ENCODE measurements at places on chromosomes 2 and 18. TPM values are rescaled to one million over a fixed set of nuclear protein-coding genes. Genes with fewer than 3 reads are reported as not detected.
A peak's percentile ranks its signal among the peaks of the same experiment; 100 is the strongest.

Gene CHST9
- 5.6 TPM for total RNA-seq

Gene POTEJ
- not detected for total RNA-seq

Gene RMDN2
- total RNA-seq: 21.9 TPM

DNA sequence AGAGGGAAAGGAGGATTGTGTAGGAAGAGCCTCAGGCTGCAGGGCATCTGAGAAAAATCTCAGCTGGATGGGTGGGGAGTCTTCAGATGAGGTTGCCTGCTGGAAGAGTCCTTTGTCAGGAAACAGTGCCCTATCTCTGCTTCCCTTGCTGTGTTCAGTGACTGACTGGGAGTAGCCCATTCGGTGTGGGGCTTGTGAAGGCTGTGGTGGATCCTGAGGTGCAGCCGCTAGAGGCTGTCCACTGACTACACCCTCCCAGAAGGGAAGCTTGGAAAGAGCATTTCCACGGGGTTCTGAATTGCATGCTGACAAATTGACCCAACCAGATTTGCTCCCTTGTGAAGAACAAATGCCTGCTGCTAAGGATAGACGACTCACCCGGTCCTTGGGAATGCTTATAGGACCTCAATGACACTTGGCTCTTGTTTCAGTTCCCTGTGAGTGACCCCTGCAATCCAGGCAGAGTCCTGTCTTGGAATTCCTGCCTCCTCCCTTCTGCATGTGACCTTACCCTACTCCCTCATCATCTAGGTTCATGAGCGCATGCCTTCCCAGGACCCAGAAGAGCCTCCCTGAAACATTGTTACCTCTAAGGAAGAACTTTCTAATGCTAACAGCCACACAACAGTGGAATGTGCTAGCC lies 109.7 kb upstream of the FAM136A start:
- no peaks in the 10 kb centered on the region for H3K36me3 ChIP-seq
- H3K27ac ChIP-seq: no peak overlapping the region
- no peak overlapping the region for H3K4me3 ChIP-seq
- no peaks in the 10 kb centered on the region for H3K27me3 ChIP-seq
- no peak for DNase-seq

GRCh38 chr18:5060543-5060942 lies 136.5 kb downstream of the AKAIN1 start:
- H3K4me3 ChIP-seq: no peak overlapping the region
- no peak for DNase-seq
- H3K4me1 ChIP-seq: peaks cover 7% of the 10 kb centered on the region
- H3K27me3 ChIP-seq: no peaks in the 10 kb centered on the region
- H3K27ac ChIP-seq: no peak overlapping the region

Gene FSHR
- not detected for total RNA-seq

DNA sequence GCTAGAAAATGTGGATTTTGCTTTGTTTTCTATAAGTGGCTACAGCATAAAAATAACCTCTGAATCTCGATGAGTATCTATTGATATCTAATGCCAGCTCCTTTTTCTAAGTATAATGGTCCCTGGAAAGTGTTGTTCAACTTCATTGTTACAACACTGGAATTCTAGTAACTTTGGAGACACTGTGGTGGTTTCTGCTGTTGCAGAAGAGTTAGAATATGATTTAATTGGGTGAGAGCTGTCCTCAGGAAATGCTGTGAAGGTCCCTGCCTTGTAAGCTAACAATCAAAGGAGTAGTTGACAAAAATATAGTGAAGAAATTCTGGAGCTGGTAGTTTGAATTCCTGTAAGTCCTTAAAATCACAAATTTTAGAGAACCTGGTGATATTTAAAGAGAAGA lies 62.1 kb downstream of the C18orf63 start:
- no peak for DNase-seq
- H3K27me3 ChIP-seq: no peaks in the 10 kb centered on the region
- no peaks in the 10 kb centered on the region for H3K36me3 ChIP-seq
- H3K4me1 ChIP-seq: peaks cover 4% of the 10 kb centered on the region

Gene FSIP2
- total RNA-seq: 0.27 TPM

Gene NOL4
- 0.56 TPM for total RNA-seq

DNA sequence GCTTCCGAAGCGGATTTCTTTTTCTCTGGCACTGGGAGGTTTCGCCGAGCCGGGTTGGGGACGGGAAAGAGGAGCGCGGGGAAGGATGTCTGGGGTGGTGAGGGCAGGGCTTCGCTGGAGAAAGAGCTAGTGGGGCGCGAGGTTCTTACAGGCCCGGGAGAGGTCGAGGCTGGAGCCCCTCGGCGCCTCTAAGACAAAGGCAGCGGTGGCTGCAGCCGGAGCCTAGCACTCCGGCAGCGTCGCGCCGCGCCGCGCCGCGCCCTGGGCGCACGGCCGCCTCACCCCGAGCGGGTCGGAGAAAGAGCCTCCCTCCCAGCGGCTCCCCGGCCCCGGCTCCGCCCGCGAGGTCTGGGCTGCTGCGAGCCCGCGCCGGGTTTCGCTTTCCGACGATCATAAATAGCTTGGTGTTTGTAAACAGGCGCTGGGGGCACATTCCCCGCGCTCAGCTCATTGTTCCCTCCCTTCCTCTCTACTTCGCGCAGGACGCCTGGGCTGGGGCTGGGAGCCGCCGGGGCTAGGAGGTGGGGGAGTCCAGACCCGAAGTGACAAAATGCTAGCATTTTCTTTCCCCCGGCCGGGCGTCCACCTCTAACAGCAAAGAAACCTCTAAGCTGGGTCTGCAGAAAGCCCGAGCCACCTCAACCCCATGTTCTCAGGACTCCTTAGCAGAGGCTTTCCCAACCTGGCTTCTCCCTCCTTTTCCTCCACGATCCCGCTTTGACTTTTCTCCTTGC lies 813 bp upstream of the MEIS1 start:
- peak overlapping the region; percentile 91 for H3K27ac ChIP-seq
- peaks cover 6% of the 10 kb centered on the region for H3K36me3 ChIP-seq
- DNase-seq: peak; percentile 72
- H3K4me3 ChIP-seq: peak overlapping the region; percentile 71
- peaks cover 49% of the 10 kb centered on the region for H3K27me3 ChIP-seq
- H3K4me1 ChIP-seq: peaks cover 17% of the 10 kb centered on the region

GRCh38 chr2:235049719-235050118 lies 97.9 kb downstream of the SH3BP4 start:
- H3K27me3 ChIP-seq: no peaks in the 10 kb centered on the region
- H3K4me3 ChIP-seq: no peak overlapping the region
- H3K4me1 ChIP-seq: peaks cover 28% of the 10 kb centered on the region
- DNase-seq: no peak
- peaks cover 30% of the 10 kb centered on the region for H3K36me3 ChIP-seq
- no peak overlapping the region for H3K27ac ChIP-seq

- H3K36me3 ChIP-seq: no peaks in the 10 kb centered on the region
- H3K27me3 ChIP-seq: no peaks in the 10 kb centered on the region
- no peak for DNase-seq
- no peak overlapping the region for H3K4me3 ChIP-seq
- no peaks in the 10 kb centered on the region for H3K4me1 ChIP-seq
These were observed 285.6 kb downstream of the NR4A2 start for GRCh38 chr2:156046900-156047299.

DNA sequence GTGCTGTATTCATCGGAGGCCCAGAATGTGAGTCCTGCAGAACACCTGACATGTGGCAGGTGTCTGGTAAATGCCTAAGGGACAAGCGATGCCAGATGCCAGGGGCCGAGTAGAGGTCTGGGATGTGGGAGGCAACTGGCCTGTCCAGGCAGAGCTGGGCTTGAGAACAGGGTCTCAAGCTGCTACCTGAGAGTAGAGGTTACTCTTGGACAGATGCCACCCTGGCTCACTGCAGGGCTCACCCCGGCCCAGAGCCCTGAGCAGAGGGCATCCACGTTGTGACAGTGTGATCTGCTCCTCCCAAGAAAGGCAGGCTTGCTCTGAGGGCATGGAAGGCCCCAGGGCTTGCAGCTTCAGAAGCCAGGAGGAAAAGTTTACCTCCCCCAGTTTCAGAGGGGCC lies 692.0 kb upstream of the ID2 start:
- H3K27me3 ChIP-seq: no peaks in the 10 kb centered on the region
- DNase-seq: no peak
- H3K27ac ChIP-seq: no peak overlapping the region
- H3K4me3 ChIP-seq: no peak overlapping the region

DNA sequence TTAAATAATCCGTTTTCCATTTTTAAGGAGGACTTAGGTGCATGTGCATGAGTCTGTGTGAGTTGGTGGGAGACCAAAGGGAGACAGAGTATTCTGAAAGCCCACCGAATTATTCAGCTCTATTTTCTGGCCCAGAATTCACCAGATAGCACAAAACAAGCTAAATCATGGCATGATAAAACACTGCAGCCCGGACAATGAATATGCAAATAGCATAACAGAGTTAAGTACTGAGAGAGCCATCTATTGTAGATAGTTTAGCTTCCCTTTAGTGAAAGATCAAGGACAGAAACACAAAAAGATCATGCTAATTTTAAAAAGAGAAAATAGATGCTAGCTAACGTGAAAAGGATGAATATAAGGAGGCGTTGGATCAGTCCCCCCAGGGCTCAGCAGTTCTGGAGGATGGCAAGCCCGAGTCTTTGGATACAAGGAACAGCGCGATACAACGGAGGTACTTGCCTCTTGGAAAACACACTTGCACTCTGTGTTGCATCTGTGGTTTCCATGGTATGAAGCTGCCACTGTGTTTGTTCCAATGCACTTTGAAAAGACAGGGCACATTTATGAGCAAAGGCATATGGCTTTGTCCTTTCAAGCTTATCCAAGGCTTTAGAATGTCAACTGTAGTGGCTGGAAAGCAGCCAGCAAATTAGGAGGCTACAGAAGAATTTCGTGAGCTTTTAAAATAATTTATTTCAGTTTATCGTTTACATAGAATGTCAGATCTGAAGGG lies 119.9 kb downstream of the LYPD1 start:
- H3K27ac ChIP-seq: no peak overlapping the region
- no peak overlapping the region for H3K4me3 ChIP-seq
- H3K36me3 ChIP-seq: no peaks in the 10 kb centered on the region

GRCh38 chr2:127455566-127456493 lies 37.6 kb downstream of the PROC start:
- peaks cover 3% of the 10 kb centered on the region for H3K36me3 ChIP-seq
- no peak overlapping the region for H3K27ac ChIP-seq
- H3K4me1 ChIP-seq: no peaks in the 10 kb centered on the region
- H3K27me3 ChIP-seq: no peaks in the 10 kb centered on the region

DNA sequence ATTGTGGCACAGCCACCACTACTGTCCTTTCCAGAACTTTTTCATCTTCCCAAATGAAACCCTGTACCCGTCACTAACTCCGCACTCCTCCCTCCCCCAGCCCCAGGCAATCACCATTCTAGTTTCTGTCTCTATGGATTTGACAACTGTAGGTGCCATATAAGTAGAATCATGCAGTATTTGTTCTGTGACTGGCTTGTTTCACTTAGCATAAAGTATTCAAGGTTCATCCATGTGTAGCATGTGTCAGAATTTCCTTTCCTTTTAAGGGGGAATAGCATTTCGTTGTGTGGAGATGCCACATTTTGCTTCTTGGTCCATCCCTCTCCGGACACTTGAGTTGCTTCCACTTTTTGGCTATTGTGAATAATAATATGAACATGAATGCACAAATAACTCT lies 842 bp upstream of the CKAP2L start:
- H3K27me3 ChIP-seq: no peaks in the 10 kb centered on the region
- H3K27ac ChIP-seq: no peak overlapping the region
- peaks cover 18% of the 10 kb centered on the region for H3K4me1 ChIP-seq
- no peaks in the 10 kb centered on the region for H3K36me3 ChIP-seq
- H3K4me3 ChIP-seq: peak overlapping the region; percentile 85

DNA sequence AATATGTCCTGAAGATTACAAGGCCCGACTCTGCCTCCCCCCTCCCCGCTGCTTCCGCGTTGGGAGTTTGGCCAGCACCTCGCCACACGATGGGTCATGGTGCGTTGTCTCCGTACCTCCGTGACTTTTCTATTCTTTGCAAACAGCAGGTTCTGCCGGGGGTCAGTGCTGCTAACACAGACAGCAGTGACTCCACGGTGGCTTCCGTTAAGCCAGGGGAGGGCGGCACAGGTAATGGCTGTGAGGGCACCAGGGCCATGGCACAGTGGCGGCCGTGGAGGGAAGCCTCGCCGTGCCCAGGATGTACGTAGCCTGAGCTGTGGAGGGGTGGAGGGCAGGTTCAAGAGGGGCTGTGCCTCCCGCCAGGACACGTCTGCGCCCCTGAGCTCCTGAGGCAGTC lies 115.5 kb downstream of the NFATC1 start:
- DNase-seq: no peak
- no peak overlapping the region for H3K4me3 ChIP-seq
- peaks cover 24% of the 10 kb centered on the region for H3K4me1 ChIP-seq
- peaks cover 11% of the 10 kb centered on the region for H3K36me3 ChIP-seq
- H3K27me3 ChIP-seq: no peaks in the 10 kb centered on the region

DNA sequence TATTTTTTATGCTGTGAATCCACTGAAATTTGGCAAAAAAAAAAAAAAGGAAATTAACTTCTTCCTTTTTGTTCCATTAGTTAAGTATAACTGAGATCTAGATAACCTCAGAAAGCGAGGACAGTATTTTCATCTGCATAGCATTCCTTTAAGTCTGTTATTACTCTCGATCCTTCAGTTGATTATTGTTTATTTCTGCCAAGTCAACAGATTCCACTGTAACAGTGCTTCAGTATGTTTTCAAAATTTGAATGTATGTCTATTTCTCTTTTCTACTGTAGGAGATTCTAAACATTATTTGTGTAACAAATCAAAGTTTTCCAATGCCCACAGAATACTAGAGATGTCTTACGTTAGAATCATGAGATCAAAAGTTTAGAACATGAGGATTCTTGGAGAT lies 133.1 kb upstream of the RGPD4 start:
- DNase-seq: no peak
- no peak overlapping the region for H3K27ac ChIP-seq
- no peak overlapping the region for H3K4me3 ChIP-seq
- H3K4me1 ChIP-seq: no peaks in the 10 kb centered on the region
- H3K36me3 ChIP-seq: no peaks in the 10 kb centered on the region

Gene TNFAIP6
- total RNA-seq: 2.1 TPM

Gene FOXI3
- total RNA-seq: not detected

DNA sequence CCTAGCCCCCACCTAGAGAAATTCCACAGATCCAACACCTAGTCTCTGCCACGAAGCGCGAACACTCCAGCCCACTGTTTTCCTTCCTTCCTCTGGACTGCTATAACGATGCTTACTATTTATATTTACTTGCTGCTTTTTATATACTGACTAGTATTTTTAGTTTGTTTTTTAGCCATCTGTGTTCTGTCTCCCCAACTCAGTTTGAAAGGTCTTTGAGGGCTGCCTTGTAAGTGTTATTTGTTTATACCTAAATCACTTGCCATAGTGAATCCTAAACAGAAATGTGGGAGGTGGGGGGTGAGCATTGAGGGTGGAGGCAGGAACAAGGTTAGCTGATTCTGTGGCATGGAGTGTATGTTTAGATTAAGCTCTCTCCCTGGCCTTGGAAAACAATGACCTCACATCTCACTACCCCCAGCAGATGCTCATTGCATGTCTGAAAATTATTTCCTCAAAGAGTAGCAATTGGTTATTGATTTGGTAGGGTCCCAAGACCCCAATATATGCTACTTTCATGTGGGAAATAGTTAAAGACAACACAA lies 1.1 kb upstream of the NCKAP5 start:
- no peak overlapping the region for H3K4me3 ChIP-seq
- no peak for DNase-seq
- no peaks in the 10 kb centered on the region for H3K36me3 ChIP-seq
- H3K27me3 ChIP-seq: no peaks in the 10 kb centered on the region
- peaks cover 22% of the 10 kb centered on the region for H3K4me1 ChIP-seq

- no peak overlapping the region for H3K27ac ChIP-seq
- DNase-seq: no peak
- H3K36me3 ChIP-seq: no peaks in the 10 kb centered on the region
- peaks cover 18% of the 10 kb centered on the region for H3K4me1 ChIP-seq
- no peak overlapping the region for H3K4me3 ChIP-seq
- no peaks in the 10 kb centered on the region for H3K27me3 ChIP-seq
These were observed 164.3 kb downstream of the MIB1 start for GRCh38 chr18:21904856-21905255.

Gene RIT2
- total RNA-seq: not detected

GRCh38 chr2:120820263-120820952 lies 84.7 kb downstream of the GLI2 start:
- H3K4me1 ChIP-seq: no peaks in the 10 kb centered on the region
- no peak for DNase-seq
- peaks cover 11% of the 10 kb centered on the region for H3K27me3 ChIP-seq
